ENCODE measurements at places on chromosomes 2 and 18.

- no peak for DNase-seq
Observed at GRCh38 chr2:36731941-36732672, 35.6 kb downstream of the VIT start.

DNA sequence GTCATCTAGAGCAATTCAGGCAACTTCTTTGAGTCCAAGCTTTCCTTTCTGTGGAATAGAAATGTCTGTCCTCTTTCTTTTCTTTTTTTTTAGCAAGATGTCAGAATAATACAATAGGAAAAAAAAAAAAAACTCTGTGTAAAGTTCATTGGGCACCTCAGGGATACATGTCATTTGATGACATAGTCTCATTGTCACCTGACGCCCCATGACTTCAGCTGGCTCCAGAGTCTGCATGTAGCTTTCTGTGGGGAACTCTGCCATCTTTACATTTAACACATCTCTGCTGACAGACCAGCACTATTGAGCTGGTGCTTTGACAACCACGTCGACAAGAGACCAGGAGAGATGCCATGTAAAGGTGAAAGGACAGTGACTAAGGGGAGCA, 172.5 kb upstream of the KLF7 start:
- no peak for DNase-seq

- no peak for DNase-seq
Observed at GRCh38 chr18:45321520-45321919, 293.8 kb upstream of the SLC14A2 start.

GRCh38 chr2:22897428-22897827, 487.6 kb upstream of the KLHL29 start:
- DNase-seq, result no peak

DNA sequence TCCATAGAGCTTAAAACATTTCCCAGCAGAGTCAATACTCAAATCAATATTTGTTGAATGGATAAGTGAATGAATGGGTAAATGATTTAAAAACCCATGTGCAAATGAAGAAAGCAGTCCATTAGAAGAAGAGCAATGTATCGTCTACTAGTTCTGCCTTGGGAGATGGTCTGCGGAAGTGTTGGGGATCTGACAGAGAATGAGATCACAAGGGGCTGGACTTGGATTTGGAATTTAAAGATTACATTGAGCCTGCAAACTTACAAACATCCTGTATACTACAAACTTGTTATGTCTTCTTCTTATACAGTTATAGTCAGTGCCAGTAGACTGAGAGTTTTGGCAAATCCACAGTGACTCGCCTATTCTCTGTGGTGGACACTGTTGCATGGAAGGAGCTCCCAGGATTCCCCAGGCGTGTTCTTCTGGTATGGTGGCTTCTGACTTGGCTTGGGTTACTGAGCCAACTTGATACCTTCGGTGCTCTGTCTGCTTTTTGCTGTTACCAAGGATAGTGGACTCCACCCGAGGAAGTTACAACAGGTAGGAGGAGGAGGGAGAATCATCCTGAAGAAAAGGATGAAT, 163.3 kb upstream of the SERPINE2 start:
- DNase-seq, result no peak

DNA sequence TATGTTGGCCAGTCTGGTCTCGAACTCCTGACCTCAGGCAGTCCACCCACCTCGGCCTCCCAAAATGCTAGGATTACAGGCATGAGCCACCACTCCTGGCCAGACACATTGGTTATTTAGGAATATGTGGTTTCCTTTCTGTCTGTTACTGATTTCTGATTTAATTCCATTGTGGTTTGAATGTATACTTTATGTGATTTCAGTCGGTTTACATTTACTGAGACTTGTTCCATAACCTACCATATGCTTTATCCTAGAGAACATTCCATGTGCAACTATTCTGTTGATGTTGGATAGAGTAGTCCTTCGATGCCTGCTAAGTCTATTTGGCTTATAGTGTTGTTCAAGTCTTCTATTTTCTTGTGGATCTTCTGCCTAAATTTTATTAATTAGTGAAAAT, 1.6 kb upstream of the CCL20 start:
- DNase-seq, result no peak

GRCh38 chr18:50806208-50806616, 13.6 kb downstream of the MRO start:
- no peak for DNase-seq

DNA sequence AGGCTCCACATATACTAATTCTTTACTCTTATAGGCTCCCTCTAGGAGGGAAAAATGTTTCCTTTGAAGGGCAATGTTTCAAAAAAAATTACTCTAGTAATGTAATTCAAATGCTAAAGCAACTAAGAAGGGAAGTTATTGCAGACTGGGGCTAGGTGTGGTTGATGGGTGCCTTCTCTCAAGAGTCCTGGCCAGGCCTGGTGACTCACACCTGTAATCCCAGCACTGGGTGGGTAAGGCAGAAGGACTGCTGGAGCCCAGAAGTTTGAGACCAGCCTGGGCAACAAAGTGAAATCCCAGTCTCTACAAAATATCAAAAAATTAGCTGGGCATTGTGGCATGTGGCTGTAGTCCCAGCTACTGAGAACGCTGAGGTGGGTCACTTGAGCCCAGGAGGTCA, 31.2 kb upstream of the CDKL4 start:
- no peak for DNase-seq

- DNase-seq, result no peak
Observed at GRCh38 chr2:8413589-8414135, 268.2 kb upstream of the ID2 start.

- DNase-seq, result no peak
Observed at GRCh38 chr18:845152-845819, 33.2 kb upstream of the YES1 start.

DNA sequence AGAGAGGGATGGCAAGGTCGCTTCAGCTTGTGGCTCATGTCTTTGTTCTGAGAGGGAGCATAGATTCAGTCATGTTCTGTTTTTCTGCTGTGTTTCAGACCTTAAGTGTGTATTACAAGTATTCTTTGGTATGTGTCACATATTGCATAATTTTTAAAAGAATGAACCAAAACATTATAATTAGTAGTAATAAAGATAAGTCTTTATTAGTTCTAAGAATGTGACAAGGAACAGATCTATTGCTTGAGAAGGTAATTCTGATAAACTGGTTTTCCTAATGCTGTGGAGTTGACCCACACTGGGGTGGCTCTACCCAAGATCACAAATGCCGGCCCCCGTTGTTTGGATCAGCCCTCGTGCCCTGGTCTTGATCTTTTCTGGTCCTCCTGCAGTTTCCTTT, 124.3 kb upstream of the FOSL2 start:
- no peak for DNase-seq

DNA sequence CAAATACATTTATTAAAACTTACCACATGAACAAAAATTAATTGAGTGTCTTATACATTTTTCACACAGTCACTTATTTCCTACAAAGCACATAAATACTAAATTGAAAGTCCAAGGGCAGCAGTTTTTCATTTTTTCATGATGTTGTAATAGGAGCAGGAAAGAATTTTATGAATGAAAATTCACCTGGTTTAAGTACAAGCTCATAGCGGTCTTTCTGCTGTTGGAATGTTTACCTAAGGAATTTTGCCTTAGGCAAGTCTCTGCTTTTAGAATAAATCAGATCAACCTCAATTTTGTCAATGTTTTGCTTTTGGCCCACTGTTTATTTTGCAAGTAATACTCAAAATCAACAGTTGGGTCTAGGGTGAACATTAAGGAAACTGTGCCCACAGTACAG, 40.0 kb downstream of the ETAA1 start:
- DNase-seq, result no peak

DNA sequence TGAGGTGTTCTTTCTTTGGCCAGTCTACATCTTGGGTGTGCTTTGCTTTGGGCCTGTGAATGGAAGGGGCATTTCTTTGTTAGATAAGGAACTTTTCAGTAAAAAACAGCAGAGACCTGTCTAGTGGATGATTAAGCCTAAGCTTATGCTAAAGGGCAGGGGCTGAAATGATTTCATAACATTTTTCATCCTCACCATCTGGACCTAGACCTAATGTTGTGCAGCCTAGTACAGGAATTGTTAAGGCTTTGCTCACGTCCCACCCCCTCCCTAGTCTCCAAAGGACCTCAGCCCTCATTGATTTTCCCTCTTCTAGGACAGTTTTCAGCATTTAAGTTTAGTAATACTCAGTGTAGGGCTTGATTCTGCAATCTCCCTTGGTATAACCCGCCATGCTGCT, 111.8 kb downstream of the PRKCE start:
- no peak for DNase-seq

GRCh38 chr2:38120829-38121228, 44.9 kb upstream of the CYP1B1 start:
- DNase-seq, result no peak

GRCh38 chr2:151906633-151906998, 78.4 kb upstream of the ARL5A start:
- no peak for DNase-seq

- no peak for DNase-seq
Observed at GRCh38 chr2:7725171-7725849, 808.1 kb downstream of the RNF144A start.

DNA sequence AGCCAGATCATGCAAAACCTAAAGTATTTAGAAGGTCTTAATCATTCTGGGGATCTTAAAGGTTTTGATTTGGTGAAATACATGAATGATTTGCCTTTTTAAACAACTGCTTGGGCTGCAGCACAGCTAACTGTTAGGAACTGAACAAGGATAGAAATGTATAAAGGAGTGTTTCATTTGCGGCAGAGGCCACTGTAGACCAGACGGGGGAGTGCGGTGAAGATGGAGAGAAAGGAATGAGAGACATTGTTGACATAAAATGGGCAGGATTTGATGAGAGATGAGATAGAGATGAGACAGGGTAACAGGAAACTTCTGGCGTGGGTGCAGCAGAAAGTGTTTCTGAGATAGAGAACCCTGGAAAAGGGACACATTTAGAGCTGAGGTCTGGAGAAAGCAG, 308.1 kb downstream of the TMX3 start:
- no peak for DNase-seq

- no peak for DNase-seq
Observed at GRCh38 chr2:3601561-3602271, 6.8 kb downstream of the COLEC11 start.

DNA sequence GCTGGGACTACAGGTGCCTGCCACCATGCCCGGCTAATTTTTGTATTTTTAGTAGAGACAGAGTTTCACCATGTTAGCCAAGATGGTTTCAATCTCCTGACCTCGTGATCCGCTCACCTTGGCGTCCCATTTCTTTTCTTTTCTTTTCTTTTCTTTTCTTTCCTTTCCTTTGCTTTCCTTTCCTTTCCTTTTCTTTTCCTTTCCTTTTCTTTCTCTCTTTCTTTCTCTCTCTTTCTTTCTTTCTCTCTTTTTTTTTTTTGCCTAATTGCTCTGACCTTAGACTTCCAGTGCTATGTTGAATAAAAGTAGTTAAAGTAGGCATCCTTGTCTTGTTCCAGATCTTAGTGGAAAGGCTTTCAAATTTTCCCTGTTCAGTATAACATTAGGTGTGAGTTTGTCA, 41.0 kb upstream of the REEP1 start:
- no peak for DNase-seq

DNA sequence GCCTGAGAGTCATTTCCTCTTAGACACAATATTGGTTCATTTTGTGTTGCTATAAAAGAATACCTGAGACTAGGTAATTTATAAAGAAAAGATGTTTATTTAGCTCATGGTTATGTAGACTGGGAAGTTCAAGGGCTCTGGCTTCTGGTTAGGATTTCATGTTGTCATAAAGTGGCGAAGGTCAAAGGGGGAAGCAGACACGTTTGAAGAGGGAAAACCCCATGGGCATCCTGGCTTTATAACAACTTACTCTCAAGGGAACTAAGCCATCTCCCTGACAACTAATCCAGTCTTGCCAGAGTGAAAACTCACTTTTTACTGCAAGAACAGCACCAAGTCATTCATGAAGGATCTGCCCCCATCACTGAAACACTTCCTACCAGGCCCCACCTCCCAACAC, 89.7 kb upstream of the RNF152 start:
- no peak for DNase-seq

GRCh38 chr2:105789745-105790460, 45.2 kb downstream of the NCK2 start:
- no peak for DNase-seq

- no peak for DNase-seq
Observed at GRCh38 chr2:215830304-215830703, 183.0 kb downstream of the MREG start.

GRCh38 chr18:55110436-55110835, 151.2 kb upstream of the CCDC68 start:
- DNase-seq, result no peak

DNA sequence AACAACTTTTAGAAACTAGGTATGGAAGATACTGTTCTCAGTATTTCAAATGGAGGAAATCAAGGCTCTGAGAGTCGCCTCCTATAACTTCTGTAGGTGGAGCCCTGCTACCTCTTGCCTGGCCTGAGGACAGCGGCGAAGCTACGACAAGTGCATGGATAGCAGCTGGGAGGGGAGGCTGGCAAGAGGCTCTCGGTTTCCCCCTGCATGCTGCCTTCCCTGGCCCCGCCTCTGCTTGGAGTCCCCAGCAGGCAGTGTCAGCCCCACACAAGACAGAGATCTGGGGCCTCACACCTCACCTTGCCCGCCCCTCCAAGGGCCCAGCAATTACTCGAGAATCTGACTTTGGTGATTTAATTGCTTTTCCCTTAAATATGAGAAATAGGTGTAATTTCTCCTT, 107.6 kb upstream of the POU3F3 start:
- DNase-seq, result no peak

- peak; percentile 10 for DNase-seq
Observed at GRCh38 chr2:125516496-125517109, 1139.4 kb upstream of the GYPC start.

DNA sequence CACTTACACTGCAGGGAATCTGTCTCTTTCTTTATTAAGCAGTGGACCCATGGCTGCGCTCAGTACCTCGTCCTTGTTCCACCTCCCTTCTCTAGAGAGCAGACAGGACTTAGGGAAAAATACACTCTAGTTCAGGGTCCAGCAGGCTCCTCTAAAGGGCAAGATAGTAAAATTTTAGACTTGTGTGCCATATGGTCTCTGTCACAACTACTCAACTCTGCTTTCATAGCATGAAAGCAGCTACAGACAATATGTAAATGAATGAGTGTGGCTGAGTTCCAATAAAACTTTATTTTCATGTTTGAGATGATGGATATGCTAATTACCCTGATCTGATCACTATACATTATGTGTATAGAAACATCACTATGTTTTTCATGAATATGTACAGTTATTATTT, 163.1 kb downstream of the BABAM2 start:
- no peak for DNase-seq

- DNase-seq, result no peak
Observed at GRCh38 chr2:152005607-152006006, 93.2 kb downstream of the CACNB4 start.

DNA sequence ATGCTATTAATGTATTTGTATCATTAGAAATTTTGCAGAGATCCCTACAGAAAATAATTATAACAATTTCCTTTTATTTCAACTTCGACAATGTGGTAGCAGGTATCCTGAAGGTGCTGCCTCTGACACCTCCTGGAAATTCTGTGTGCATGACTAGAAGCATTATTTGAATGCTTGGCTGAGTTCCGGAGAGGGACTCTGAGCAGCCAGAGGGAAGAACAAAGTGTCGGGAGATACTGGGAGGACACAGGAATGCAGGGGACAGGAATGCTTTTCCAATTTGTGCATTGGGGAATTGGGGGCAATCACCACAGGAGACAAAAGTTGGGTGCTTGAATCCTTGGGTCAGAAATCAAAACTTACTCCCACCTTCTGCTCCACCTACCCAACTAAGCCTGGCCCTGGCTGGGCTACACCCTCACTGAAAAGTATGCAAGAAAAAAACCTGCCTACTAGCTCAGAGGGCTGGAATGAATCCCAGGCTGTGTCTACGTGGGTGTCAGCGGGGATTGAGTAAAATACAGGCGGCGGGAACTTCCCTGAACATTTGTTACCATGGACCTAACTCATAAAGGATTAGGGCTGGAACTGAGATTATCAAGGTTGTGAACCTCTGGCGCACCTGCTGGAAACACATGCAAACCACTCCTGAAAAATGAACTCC, 299.3 kb downstream of the SOX11 start:
- no peak for DNase-seq

Measured in nephron progenitor cell (in vitro differentiated cells).